ENCODE measurements at places on chromosomes 13 and 19. TPM values are rescaled to one million over a fixed set of nuclear protein-coding genes. Genes with fewer than 3 reads are reported as not detected.

MIA gene
- total RNA-seq, result 0.26 TPM

BRME1 gene
- not detected for total RNA-seq

RASGRP4 gene
- total RNA-seq, result not detected

SELENOV gene
- not detected for total RNA-seq

SIGLEC12 gene
- total RNA-seq, result not detected

NOTCH3 gene
- 13.2 TPM for total RNA-seq

SLAIN1 gene
- 0.26 TPM for total RNA-seq

ZSCAN18 gene
- 31.4 TPM for total RNA-seq

KCNJ14 gene
- total RNA-seq, result 0.26 TPM

PTBP1 gene
- 58.3 TPM for total RNA-seq

PRSS57 gene
- not detected for total RNA-seq

METTL21C gene
- total RNA-seq, result not detected

PRTN3 gene
- not detected for total RNA-seq

NCCRP1 gene
- total RNA-seq, result under 0.01 TPM

IQCN gene
- 0.63 TPM for total RNA-seq
